ENCODE measurements at places on chromosomes 11 and 22.

DNA sequence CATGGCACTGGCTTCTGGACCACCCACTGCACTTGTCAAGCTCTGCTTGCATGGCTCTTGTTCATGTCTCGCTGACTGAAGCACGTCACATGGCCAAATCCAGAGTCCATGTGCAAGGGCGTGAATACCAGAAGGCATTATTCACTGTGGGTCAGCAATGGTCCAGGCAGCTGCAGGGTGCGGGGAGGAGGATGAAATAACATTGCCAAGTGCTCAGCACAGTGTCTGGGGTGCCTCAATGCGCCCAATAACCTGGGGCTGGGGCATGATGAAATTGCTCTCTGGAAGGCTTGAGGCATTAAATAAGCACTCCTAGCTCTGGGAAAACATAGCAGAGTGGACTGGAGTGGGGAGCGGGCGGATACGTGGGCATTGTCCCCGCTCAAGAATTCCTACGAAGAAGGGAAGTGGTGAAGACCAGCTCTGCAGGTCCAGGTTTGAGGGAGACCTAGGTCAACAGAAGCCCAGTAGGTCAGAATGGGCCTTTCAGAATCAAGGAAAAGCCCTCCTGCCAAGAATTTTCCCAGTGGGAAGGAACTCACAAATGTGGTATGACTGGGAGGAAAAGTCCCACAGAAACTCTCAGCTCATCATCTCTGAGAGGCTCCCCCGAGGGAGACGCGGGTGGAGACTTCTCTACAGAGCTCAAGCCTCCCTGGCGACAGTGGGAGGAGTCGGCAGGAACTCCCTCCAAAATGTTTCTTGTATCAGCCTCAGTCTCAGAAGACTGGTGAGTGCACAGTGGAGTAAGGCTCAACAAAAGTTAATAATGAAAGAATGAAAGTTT, 15.3 kb upstream of the ACCSL start:
- DNase-seq: no peak

DNA sequence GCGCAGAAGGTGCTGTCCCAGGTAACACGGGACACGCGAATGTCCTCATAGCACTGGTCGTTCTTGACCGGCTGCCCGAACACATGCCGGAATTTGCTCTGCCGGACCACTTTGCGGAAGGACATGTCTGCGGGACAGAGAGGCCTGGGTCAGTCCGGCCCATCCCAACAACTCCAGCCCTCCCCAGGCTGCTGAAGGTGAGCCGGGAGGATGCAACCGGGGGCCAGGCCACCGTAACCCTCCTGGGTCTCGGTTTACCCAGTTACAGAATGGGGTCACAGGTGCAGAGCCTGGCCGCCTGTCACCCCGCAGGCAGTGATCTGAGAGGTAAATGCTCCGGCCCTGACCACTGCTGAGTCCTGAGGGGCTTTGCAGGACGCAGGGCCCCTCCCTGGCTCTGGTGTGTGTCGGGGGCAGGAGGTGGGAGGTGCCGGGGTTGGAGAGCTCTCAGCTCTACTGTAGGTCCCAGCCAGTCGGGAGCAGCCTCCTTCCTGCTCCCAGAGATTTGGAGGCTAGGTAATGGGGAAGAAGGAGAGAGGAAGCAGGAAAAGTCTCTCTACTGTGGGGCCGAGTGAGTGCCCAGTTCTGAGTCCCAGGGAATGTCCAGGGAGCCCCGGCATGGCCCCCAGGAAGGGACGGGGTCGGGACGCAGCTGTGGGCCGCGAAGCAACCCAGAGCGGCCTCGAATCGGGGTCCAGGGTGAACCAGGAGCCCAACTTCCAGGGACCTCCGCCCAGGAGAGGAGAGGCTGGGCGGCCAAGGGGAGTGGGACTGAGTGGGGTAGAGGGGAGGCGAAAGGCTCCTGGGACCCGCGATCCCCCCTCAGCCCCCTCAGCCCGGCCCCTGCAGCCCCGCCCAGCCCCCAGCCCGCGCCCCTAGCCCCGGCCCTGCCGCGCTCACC, 522 bp downstream of the CORO1B start:
- DNase-seq: no peak

- DNase-seq: no peak
These were observed 88.7 kb upstream of the TIMP3 start for GRCh38 chr22:32712644-32713355.

- no peak for DNase-seq
These were observed 57.4 kb downstream of the BUD13 start for GRCh38 chr11:116715383-116715782.

- DNase-seq: no peak
These were observed 10.0 kb downstream of the IL18BP start for GRCh38 chr11:72008728-72009127.

- DNase-seq: no peak
These were observed 88.5 kb downstream of the WNT7B start for GRCh38 chr22:45888221-45889092.

All from CD4-positive, alpha-beta T cell treated with Interleukin-1 beta for 1 hour (primary cell).